ENCODE measurements at places on chromosomes 4 and X.

GRCh38 chrX:57737881-57738280, 57.8 kb upstream of the NLRP2B start:
- DNase-seq: no peak

DNA sequence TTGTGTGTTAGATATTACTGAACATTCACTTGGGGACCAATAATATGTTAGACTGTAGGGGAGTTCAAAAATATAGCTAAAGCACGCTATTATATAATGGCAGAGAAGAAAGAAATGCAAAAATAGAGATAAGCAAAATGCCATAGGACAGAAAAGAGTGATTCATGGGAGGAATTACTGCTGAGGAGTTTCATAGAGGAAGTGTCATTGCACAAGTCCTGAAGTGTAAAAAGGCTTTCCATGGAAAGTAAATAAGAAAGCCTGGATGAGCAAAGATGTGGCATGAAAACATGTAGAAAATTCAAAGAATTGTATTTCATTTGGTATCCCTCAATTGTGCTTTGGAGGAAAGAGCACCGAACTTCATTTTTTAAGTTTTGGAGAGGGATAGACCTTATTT, 14.5 kb downstream of the HMGB2 start:
- no peak for DNase-seq

- DNase-seq: no peak
These were observed 220.4 kb upstream of the FAM47C start for GRCh38 chrX:36787752-36788151.

- no peak for DNase-seq
These were observed 35.6 kb upstream of the SFRP2 start for GRCh38 chr4:153824501-153824900.

- DNase-seq: no peak
These were observed 59.7 kb upstream of the BEX4 start for GRCh38 chrX:103155201-103155600.

- peak; percentile 67 for DNase-seq
These were observed 1.4 kb upstream of the DOK7 start for GRCh38 chr4:3461515-3462291.

- no peak for DNase-seq
These were observed 79.8 kb upstream of the RPL34 start for GRCh38 chr4:108540536-108540935.

- DNase-seq: peak; percentile 67
These were observed 24.8 kb upstream of the TMSB4X start for GRCh38 chrX:12949927-12950656.

DNA sequence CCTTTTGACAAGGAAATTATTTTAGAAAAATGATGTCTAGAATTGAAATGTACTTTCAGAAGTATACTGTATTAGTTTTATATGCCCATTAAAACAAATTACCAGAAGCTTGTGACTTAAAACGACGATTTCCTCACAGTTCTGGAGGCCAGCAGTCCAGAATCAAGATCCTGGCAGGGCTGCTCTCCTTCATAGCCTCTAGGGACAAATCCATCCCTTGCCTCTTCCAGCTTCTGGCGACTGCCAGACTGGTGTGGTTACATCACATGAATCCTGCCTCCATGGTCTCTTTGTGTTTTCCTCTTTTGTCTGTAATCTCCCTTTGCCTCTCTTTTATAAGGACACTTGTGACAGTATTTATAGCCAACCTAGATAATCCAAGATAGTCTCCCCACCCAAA, 97.1 kb downstream of the IQCM start:
- DNase-seq: no peak

DNA sequence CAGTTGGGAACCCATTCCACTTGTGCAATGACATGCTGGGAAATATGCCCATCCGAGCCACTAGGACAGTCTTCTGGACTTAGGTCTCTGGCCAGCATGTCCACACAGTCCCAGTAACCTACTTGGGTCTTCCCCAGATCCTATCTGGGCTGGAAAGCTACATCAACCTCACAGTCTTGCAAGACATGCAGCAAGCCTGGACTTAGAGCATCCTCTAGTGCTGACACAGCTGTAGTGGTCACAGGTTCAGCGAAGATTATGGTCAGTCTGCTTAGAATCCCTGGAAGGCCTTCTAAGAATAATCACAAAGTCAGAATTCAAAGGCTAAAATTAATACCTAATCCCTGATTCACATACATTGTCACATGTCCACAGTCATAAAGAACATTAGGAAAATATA, 842.7 kb downstream of the STPG2 start:
- no peak for DNase-seq

Data from left hindlimb (tissue), 1 donor.